ENCODE measurements at places on chromosomes 1 and 21.

GRCh38 chr1:17554954-17555353 lies 15.5 kb downstream of the ARHGEF10L start:
- no peak for DNase-seq

DNA sequence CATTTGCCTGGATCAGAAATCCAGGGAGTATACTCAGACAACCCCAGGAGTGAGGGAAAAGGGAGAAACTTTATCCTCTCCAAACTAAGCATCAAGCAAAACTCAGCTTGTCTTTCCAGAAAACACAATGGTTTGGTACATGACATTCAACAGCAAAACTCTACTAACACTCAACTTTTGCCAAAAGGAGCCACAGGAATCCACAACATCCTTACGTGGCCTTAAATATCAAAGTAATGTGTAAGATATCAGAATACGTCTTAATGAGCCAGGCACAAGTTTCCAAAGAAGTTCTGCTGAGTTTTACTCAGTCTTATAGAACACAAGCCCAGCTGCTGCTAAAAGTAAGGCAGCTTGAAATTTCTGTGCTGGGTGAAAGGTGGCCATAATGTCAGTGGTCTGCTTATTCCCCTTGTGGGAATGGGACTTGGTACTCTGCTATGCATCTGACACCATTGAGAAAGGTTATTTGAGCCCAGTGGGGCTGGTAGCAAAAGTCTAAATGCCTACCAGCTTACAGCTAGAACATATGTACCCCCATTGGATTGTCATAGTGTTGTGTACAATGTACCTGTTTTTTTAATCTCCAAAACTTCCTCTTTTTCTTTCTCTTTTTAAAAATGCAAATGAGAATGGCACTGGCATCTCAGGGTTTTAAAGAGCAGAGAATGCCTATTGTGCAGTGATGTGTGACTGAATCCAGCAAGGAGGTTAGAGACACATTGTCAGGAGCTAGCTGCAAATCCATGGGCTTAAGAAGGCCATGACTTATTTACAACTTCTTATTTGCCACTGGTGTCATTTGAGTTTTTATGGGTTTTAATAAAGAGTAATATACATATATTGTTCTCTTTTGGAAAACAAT lies 62.0 kb upstream of the ST6GALNAC3 start:
- no peak for DNase-seq

- DNase-seq: no peak
Observed at GRCh38 chr1:95752515-95753381, 518.7 kb downstream of the RWDD3 start.

DNA sequence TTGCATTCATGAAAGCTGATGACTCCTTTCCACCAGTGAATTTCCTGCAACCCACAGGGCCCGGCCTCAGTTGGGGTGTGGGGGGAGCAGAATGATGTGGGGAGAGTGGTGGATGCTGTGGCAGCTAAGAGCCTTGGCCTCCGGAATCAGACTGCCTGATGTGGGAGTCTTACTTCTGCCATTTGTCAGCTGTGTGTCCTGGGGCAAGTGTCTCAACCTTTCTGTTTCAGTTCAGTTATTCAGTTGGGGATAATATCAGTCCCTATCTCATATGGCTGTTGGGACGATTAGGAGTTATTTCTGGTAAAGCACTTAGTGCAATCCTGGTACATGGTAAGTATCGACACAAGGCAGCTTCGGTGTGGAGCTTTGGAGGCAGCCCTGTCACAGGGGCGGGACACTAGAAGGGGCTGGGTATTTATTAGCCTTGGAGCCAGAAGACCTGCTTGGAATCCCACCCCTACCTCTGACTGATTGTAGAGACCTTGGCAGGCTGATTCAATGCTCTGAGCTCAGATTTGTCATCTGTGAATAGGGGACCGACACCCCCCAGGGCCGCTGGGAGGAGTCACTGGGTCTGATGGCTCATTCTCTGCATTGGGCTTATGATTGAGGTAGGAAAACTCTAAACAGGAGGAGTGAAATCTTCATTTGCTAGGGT lies 19.6 kb downstream of the ARHGEF10L start:
- no peak for DNase-seq

- no peak for DNase-seq
Observed at GRCh38 chr1:46725736-46726108, 6.8 kb upstream of the EFCAB14 start.

GRCh38 chr1:101102426-101103156 lies 77.0 kb upstream of the DPH5 start:
- DNase-seq: no peak

DNA sequence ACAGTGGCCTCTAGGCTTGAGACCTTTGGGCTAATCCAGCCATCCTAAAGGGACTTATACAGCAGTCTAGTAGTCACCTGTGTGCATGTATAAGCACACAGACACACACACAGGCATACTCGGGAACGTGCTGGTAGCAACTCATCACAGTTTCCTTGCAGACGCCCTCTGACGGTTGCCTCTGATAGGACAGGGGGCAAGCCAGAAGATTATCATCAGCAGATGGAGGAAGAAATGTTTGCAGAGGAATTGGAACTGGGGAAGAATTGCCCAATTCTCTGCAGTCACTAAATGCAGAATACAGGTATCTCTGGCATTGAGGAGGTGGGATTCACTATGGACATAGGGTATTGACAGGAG lies 222.2 kb downstream of the C1orf94 start:
- no peak for DNase-seq

- DNase-seq: no peak
Observed at GRCh38 chr1:16038620-16038912, 5.0 kb upstream of the CLCNKB start.

DNA sequence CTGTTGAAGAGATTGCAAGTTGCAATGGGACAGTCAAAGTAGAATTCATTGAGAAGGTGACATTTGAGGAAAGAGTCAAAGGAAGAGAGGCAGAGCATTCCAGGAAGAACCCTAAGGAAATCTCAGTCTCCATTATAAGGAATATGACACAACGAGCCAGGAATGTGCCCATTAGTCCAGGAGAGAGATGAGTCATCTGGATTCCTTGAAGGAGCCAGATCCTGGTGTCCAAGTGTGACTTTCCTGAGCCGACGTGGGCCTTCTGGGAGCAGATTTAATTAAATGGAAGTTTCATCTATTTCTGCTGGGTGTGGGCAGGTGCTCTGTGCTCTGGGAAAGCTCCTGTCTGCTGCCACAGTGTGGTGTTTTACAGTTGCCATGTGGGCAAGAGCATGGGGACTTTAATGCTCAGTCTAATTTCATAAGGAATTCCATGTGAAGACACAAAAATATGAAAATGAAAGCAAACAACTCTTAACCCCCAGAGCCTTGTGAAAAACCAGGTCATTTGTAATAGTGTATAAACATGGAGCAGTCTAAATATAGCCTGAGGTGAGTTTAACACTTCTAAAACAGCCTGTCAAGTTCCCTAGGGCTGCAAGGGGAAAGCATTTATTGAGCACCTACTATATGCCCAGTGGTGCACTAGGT lies 111.4 kb upstream of the ARTN start:
- no peak for DNase-seq

DNA sequence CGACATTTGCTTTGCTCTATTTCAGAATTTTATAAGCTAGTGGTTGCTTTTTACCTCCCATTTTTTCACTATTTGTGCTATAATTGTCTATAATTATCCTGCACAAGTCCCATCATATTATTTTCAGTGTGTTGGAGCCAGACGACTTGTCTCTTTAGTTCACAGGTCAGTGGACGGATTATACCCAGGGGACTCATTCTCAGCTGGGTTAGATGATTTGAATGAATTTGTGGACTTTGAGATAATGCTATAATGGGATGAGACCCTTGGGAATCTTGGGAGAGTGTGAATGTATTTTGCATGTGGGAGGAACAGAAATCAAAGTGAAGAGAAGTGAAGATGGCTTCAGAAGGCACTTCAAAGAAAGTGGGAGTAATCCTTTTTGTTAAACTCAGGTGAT lies 31.5 kb upstream of the KCNK1 start:
- DNase-seq: no peak

DNA sequence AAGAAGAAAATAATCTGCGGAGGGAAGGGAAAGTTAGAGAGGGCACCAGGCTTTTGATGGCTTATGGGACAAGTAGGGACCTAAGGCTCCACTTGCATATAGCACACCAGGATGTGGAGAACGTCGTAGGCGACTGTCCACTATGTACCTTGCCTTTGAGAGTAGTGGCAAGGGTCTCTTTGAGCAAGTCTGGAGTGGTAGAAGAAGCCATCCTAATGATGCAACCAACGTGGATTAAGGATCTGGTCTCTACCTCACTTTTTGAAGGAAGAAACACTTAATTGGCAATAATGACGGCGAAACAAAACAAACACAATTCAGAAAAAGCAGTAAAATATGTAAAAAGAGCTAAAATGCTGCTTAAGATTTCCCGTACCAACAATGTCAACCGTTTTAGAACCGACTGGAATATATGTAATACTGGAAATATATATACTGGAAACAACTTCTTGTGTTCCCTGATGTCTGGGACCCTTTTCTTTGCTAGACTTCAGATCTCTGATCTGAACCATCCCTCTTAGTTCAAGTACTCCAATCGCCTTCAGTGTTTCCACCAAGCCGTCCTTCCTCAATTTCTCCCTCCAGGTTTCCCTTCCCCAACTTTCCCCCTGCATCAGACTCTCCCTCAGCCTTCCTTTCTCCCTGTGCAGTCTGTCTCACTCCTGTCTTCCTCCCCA lies 821 bp upstream of the KHDRBS1 start:
- DNase-seq: no peak

- DNase-seq: no peak
Observed at GRCh38 chr1:29677028-29678024, 441.0 kb downstream of the PTPRU start.

DNA sequence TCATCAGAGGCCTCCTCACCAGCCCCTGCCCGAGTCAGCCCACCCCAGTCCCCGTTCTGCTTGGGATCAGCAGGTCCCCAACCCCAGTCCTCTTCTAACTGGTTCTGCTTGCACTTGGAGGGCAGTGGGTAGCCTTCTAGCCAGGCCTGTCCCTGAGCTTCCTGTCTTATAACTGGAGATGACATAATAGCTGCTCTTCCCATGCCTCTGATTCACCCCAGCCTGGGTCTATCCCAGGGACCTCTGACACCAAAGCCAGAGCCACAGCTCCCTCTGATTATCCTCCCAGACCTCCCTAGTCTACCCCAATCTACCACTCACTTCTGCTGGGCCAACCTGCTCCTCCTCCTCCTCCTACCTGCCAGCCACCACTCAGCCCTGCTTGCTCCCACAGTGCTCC lies 31.4 kb downstream of the IQGAP3 start:
- DNase-seq: no peak

DNA sequence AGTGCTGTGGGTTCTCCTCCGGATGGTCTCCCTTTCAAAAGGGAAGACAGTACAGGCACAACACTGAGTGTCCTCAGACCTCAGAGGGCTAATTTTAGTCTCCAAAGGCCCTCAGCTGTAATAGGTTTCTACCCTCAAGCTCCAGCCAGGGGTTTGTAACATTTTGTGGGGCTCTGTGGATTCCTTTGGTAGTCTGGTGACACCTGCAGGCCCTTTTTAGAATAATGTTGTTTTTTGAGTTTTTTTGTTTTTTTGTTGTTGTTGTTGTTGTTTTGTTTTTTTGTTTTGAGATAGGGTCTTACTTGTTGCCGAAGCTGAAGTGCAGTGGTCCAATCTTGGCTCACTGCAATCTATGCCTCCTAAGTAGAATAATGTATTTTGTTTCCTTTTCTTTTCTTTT lies 15.0 kb upstream of the TMEM201 start:
- no peak for DNase-seq

DNA sequence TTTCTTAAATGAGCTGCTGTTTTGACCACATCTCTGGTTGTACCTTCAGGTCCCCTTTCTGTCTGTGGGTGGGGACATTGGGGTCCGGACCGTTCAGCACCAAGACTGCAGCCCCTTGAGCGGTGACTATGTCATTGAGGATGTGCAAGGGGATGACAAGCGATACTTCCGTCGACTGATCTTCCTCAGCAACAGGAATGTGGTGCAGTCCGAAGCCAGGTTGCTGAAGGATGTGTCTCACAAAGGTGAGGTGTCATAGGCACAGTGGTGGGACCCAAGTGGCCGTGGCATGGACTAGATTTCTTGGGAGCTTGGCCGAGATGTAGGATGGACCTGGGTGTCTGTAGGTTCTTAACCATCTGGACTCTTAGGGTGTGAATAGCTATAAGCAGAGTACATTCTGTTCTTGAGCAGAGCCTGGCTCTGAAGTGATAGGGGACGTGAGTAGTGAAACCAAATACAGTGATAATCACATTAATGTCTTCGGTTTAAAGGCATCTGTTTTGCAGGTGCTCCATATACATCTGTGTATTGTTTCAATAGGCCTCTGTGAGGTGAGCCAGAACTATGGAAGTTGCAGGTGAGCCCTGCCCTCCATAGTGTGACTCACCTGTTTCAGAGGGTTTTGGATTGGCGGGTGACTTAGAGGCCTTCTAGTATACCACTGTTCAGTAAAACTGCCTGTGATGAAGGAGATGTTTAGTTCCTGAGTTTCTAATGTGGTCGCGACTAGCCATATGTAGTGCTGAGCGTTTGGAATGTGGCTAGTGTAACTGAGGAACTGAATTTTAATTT lies 6.4 kb downstream of the METTL13 start:
- DNase-seq: no peak

DNA sequence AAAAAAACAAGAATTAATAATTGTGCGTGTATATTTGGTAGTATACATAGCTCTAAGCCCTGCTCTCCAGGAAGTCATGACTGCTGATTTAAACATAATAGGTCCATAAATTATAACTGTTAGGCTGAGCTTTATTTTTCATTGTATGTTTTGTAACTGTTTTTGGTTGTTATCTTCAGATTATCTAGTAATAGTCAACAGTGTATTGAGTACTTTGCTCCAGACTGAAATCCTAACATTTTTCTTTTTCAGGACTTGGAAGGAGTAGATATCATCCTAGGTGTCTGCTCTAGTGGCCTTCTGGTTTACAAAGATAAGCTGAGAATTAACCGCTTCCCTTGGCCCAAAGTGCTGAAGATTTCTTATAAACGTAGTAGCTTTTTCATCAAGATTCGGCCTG lies 90.9 kb downstream of the TMEM200B start:
- DNase-seq: no peak

- DNase-seq: no peak
Observed at GRCh38 chr1:168626326-168626725, 49.9 kb downstream of the XCL1 start.

- no peak for DNase-seq
Observed at GRCh38 chr1:219581344-219581743, 31.6 kb downstream of the ZC3H11B start.

DNA sequence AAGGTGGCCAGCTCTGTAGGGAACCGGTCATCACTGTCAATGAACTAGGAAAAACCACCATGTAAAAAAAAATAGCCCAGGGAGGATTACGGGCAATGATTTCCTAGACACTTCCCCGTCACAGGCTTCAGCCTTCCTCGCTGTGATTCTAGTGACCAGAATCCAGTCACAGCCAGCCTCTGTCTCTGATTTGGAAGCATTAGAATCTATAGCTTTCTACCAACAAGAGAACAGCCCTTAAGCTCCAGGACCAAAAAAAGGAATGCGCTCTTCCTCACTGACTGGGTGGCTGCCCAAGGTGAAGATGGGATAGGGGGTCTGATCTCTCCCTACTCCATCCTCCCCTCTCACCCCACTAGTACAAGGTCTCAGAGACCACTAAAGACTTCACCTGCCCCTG lies 67.2 kb downstream of the TEX35 start:
- DNase-seq: no peak

- DNase-seq: no peak
Observed at GRCh38 chr1:182163821-182164223, 102.3 kb upstream of the ZNF648 start.

Measured in GOT3 (cell line).